ENCODE measurements at places on chromosomes 1 and 21.
A peak's percentile ranks its signal among the peaks of the same experiment; 100 is the strongest.

GRCh38 chr1:26159743-26160039 is 812 bp downstream of the FAM110D start:
- DNase-seq = no peak

- DNase-seq = no peak
These were observed 11.2 kb downstream of the COL9A2 start for GRCh38 chr1:40305871-40306270.

DNA sequence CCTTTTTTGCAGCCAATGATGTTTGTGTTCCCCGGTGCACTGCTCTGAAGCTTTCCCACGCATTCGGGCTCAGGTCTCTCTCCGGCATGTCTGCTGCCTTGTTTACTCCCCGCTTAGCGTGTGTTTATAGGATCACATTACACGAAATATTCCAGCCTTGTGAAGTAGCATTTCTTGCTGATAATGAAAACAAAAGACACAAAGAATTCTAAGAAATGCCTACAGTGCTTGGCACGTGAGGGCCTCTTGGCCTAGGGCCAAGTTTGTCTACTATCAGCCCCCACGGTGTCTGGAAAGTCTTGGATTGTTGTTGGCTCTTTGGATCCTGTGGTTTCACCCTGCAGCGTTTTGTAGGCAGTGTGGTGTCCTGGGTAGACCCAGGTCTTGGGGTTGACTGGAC is 11.2 kb upstream of the GSTM4 start:
- no peak for DNase-seq

DNA sequence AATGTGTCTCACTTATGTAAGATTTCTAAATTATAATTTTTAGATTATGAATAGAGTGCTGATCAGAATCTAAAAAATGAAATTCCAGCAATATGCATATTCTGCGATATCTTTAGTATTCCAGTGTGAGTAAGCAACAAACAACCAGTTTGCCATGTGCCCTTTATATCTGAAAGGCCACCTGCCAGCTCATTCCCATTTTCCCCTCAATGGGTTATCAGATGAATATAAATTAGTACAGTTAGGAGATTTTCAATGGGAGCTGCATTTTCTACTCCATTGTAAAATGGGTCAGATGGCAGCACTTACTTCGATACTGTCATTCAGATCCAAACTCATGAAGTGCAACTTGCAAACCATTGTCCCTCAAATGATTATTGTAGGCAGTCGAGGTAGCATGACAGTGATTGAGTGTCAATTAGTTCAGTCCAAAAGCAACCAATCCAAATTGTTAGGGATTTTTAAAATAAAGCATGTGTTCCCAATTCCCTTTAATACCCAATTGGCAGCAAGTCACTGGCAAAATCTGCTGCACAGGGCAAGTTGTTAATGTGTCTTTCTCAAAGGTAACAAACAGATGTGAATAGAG is 680.3 kb downstream of the LRRIQ3 start:
- DNase-seq = no peak

- no peak for DNase-seq
These were observed 486.1 kb upstream of the LRRC7 start for GRCh38 chr1:69081668-69082067.

DNA sequence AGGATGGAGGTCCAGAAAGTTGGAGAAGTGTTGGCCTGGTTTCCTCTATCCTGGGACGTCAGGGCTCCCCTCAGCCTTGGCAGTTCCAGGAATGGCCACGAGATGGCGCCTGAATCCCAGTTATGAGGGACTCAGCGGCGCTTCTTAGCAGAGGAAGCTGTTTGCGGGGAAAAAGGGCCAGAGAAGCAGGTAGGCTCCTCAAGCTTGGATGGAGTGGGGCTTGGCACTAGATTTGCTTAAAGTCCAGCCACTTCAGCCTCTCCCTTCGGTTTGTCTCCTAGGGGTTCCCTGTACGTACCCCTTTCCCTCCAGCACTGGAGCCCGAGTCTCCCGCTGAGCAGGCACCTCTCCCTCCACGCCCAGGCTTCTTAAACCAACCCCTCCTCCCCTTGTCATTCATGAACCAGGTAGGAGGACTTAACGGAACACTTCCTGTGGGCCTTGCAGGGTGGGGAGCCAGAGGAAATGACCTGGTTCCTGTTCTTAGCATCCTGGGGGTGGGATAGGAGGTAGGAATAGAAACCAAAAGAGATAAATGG is 32.0 kb upstream of the TENT5B start:
- DNase-seq = peak; percentile 96

DNA sequence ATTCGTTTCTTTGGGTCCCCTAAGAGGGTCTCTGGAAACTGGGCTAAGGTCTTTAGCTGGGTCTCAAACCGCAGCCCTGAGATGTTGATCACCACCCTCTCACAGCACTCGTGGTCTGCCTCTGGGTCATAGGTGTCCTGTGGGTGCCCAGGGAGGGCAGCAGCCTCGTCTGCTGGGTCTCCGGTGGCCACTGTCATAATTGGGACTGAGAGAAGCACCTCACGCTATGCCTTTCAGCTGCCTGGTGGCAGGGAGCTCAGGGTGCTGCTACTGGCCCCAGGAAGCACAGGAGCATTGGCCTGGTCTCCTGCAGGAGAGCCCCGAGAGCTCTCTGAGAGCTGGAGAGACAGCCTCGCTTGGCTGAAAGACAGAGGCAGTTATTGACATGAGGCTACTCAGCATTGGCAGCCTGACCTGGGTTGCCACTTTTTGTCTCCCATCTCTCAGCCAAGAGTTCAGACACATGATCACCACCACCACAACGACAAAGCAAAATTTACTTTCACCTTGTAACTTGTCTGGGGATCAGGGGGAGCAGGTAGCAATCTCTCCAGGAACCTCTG is 1.5 kb downstream of the KCNA2 start:
- no peak for DNase-seq

- DNase-seq = no peak
These were observed 338.2 kb downstream of the ASTN1 start for GRCh38 chr1:176826265-176826664.

- DNase-seq = no peak
These were observed 16.5 kb upstream of the KLHDC8A start for GRCh38 chr1:205373022-205373797.

- DNase-seq = no peak
These were observed 195.2 kb upstream of the CHODL start for GRCh38 chr21:18049461-18049860.

- DNase-seq = no peak
These were observed 889 bp downstream of the CLEC20A start for GRCh38 chr1:178495741-178496409.

- peak; percentile 50 for DNase-seq
These were observed 76.3 kb downstream of the MORN1 start for GRCh38 chr1:2314803-2315673.

DNA sequence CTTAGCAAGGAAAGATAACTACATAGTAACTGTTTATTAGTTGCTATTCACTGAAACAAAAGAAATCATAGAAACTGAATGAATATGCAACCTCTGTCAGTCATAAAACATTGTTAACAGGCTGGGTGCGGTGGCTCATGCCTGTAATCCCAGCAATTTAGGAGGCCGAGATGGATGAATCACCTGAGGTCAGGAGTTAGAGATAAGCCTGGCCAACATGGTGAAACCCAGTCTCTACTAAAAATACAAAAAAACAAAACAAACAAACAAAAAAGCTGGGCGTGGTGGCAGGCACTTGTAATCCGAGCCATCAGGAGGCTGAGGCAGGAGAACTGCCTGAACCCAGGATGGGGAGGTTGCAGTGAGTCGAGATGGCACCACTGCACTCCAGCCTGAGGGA is 44.1 kb downstream of the CRB1 start:
- no peak for DNase-seq

GRCh38 chr1:156293098-156293434 is 2.4 kb downstream of the GLMP start:
- DNase-seq = no peak

GRCh38 chr1:158649052-158649451 is 37.5 kb downstream of the SPTA1 start:
- no peak for DNase-seq

GRCh38 chr1:47709872-47710231 is 272.0 kb downstream of the FOXD2 start:
- no peak for DNase-seq

- DNase-seq = no peak
These were observed 675 bp downstream of the MYSM1 start for GRCh38 chr1:58699011-58699762.

DNA sequence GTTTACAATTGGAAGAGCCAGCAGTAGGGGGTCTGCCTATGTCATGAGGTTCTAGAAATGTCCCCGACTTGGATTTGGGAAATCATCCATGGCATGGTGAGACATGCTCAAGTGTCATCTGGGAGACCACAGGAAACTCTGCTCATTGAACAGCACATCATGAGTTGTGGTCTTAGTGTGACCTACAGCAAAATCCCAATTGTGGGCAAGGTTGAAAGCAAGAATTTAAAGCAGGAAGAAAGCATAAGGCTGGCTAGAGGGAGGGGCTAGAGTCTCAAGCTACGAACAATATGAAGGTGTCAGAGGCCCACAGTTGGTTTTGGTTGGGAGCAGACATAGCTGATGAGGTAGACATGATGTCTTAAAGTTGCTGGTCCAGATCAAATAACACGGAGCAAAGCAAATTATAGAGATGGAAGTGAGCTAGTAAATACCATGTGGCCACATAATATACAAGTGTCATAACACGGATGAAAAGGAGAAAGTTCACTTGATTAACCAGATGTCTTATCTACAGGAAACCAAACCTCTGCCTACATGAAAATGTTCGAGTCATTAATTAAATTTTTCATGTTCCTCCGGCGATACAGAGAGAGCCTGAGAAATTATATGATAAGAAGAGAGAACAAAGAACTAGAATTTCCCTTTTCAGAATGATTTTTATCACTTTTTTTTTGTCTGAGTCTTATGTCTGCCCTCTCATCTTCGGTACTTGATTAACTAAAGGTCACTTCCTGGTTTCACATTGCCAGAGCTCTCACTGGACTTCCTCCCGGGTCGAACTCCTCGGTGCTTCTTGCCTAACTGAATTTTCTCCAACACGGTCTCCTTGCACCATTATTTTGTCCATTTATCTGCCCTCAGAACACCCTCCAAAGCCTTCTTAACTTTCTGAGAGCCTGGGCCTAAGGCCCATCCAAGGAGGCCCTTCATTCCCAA is 67.5 kb upstream of the DUSP10 start:
- no peak for DNase-seq

- no peak for DNase-seq
These were observed 178.1 kb downstream of the AK5 start for GRCh38 chr1:77459881-77460280.

DNA sequence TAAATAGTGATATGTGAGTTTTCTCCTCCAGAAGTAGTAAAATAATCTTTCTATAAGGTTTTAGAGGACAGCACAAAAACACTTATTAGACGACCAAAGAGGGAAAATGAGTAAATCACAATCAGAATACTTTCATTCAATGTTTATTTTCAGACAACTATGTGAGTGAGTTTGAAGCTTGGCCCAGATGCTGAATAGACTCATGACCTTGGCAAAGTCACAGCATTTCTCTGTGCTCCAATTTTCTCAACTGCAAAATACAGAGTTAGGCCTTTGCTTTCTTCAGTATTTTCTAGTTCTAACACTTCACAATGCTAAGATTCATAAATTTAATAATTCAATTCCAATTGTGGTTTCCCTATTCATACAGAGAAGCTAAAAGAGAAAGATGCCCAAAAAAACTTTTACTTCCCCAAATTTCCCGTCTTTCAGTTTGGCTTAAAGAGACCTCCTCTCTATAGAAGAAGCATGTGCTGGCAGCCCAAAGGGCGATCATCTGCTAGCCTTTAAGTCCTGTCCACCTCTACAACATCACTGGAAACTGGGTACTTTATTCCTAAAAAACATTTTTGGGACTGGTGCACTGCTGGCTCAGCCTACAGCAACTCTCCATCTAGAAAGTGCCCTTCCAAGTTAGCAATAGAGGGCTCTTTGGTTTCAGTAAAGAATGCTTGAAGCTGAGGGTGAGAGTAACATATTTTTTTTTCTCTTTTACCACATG is 116.8 kb upstream of the GORAB start:
- DNase-seq = no peak

DNA sequence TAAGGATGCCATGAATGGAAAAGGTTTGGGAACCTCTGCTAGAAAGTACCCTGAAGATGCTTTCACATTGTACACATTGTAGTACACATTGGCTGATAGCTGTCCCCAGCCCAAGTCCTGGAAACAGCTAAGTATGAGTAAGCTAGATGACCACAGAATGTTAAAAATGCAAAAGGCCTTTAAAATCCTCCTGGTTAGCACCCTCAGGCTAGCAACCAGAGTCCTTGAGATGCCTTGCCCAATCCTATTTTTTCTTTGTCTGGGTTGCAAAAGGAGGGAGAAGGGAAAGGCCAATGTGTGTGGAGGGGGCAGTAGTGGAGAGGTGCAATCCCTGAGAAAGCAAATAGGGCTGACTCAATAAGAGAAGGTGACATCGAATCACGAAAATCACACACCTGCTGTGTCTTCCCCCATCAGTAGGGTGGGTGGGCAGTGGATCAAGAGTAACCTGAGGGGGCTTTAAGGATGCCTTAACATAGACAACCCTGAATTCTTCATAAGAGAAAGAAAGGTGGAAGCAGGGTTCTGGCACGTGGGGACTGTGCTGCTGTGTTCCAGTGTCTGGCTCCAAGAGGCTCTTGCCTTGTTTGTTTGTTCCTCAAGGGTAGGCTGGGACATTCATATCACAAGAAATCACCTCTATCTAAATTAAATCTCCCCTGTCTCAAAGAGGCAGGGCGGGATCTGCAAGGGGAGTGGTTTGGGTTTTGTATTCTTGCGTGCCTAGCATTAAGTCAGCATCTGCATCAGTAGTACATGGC is 266.2 kb upstream of the PLXNA2 start:
- no peak for DNase-seq

GRCh38 chr1:182003953-182004586 is 57.4 kb downstream of the ZNF648 start:
- no peak for DNase-seq

Data from activated T-helper 1 cell treated with anti-CD3 and anti-CD28 coated beads, Interleukin-2, amount 50 U/mL, for 16 hours (primary cell).